ENCODE measurements at places on chromosomes 12 and 14.

GRCh38 chr14:74142523-74142922 lies 57.8 kb downstream of the LIN52 start:
- no peak for DNase-seq

GRCh38 chr14:38716926-38717325 lies 386.1 kb downstream of the SEC23A start:
- DNase-seq = no peak

DNA sequence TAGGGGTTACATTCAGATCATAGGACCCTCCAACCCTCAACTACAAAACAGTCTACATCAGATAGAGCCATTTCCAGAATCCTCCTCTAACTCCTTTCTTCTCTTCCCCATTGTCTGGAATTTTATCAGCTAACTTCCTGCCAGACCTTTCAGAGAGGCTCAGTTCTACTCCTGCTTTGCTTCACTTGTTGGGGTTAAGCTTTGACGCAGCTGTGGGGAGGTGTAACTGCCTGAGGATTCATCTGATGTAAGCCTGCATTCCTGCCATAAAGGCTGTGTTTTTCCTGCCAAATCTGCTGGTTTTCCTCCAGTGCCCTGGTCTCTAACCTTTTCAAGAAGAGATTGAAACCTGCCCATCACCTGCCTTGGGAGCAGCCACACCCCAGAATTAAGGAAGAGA lies 16.9 kb downstream of the DHRS2 start:
- DNase-seq = no peak

DNA sequence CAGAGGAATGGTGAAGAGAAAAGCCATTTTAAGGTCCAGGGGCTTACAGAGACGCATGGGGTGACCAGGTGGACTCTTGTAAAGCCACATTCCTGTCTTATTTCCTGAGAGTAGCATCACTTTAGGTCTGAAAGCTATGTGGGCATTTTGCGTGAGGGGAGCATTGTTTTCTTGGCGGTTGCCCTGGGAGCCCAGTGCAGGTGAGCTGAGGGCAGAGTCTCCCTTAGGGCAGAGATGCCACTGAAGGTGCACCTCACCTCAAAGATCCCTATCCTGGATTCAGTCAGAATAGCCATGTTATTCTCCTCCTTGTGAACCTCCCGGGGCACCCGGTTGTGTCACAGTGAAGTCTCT lies 12.4 kb downstream of the GLRX5 start:
- no peak for DNase-seq

DNA sequence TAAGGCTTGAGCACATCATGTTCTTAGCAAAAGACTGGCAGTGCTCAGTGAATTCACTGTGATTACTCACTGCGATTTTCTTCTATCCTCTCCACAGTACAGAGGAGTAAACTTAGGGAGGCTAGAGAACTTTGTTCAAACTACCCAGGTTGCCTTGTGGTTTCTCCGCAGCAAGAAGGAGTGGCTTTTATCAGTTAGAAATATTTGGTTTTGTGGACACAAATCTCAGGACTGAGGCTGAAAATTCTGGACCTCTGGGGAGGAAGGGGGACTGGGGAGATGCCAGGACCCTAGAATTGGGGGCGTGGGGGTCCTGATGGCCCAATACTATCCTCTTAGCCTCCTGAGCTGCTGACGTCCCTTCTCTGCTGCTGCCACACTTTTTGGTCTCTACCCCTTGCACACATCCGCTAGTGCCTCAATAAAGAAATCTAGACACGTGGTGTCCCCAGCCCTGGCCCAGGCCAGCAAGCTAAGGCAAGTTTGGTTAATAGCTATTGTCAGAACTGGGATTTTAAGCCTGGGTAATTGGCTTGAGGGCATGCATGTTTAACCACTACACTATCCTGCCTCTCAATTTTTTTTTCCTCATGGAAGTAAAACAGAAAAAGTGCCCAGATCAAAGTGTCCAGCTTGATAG lies 842 bp downstream of the OAS2 start:
- no peak for DNase-seq

- no peak for DNase-seq
These were observed 194.3 kb downstream of the AEBP2 start for GRCh38 chr12:19633641-19634040.

- DNase-seq = no peak
These were observed 48.8 kb downstream of the NINJ2 start for GRCh38 chr12:614411-614970.

- DNase-seq = no peak
These were observed 35.0 kb downstream of the MAP4K5 start for GRCh38 chr14:50497351-50497750.

DNA sequence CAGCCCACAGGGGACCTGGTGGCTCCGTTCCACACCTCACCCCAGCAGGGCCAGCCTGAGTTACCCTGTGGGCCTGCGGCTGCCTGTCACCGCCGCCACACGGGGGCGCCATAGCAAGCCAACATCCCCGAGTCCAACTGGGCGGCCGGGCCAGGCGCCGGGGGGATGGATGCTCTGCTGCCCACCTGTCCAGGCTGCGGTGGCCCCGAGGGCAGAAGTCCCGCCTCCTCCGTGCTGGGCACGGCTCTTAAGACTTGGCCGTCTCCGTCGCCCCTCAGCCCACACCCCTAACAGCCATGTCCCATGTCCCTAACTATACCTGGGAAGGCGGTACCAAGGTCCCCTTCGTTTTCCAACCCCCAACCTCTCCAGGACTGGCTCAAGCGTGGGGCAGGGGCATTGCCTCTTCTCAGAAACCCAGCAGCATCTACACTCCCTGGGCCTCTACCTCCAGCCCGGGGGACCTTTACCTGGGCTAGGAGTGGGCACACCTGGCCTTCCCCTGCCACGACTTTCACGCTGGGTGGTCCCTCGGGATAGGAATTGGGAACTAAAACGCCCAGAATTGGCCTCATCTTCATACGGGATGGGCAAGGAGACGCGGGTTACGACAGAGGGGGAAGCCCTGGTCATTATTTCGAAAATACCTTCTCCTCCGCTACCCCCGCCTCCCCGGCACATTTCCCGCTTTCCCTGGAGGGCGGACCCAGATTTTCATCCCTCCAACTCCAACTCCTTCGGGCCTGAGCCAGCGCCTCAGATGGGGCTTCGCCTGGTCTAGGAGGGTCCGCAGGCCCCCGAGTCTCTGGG lies 1.1 kb upstream of the CYP46A1 start:
- no peak for DNase-seq

DNA sequence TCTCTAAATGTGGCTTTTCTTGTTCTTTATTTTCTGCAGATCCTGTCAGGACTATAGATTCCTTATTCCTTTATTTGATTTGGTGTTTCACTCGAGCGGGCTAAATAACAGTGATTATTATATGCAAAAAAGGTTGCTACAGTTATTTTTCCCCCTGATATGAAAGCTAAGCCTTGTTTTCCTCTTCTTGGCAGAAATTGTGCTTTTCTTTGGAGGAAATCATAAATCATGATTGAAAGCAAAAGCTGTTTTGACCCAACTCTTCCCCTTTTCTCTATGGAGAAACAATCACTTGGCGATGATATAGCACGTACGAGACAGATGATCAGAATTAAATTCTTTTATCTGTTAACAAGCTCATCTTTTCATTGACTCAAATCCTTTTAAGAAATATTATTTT lies 31.4 kb downstream of the PPFIBP1 start:
- no peak for DNase-seq

DNA sequence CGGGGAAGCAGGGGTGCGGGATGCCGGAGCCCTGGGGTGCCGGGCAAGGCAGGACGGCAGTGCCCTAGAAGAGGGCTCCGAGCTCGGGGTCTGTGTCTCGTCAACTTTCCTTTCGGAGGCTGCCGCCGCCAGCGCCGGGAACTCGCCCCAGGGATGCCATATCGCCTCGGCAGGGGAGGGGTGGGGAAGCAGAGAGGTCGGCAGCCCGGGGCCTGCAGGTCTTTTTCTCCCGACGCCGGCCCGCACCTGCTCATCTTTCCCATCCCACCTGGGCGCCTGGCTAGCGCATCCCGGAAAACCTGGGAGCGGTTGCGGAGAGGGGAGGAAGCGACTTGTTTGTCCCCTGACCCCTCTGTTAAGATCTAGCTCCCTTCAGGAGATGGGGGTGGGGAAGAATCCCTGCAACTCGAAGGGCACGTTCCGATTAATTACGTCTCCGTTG lies 547 bp downstream of the CNTN1 start:
- DNase-seq = no peak

DNA sequence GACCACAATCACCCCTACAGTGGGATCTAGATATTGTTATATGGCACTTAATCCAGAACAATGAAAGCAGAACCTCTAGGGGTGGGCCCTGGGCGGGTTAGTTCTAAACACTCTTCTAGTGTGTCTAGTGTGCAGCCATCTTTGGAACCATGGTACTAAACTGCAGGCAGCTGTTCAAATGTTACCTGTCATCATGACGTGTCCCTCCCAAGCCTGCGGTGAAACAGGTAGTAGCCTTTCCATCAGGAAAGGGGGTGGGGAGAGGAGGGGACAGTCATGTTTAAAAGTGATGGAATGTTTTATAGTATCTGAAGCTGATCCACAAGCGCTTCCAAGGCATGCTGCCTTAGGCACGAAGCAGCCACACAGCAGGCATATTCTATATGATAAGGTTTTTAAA lies 122.6 kb upstream of the SLC35F4 start:
- no peak for DNase-seq

DNA sequence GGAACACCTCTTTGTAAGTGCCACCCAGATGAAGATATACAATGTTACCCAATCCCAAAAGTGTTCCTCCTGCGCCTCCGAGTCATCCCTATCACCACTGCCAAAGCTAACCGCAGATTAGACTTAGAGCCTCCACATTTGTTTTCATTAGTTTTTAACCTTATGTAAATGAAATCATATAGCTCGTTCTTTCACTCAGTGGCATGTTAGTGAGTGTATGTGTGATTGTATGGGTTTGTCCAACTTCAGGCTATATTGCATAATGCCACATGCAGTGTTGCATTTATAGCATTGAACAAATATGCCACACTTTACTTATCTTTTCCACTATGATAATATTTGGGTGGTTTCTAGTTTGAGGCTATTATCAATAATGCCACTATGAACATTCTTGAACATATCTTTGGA lies 18.0 kb downstream of the MAP1LC3B2 start:
- DNase-seq = no peak

- no peak for DNase-seq
These were observed 48.8 kb downstream of the CIT start for GRCh38 chr12:119828300-119828699.

DNA sequence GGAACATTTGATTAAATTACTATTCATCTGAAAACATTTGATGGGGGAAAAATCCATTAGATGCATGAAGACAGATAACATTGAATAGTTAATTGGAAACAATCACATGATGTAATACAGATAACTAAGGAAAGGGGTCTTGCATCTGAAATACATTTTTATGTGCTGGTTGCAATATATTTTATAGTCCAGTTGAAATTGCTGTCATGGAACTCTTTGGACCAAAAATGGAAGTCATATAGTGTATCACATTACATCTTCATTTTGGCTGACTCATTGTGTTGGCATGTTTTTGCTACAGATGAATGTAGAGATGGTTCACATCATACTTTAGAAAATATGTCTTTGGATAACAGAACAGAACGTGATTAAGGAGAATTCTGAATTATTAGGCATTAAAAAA lies 43.0 kb upstream of the GNPNAT1 start:
- DNase-seq = no peak

DNA sequence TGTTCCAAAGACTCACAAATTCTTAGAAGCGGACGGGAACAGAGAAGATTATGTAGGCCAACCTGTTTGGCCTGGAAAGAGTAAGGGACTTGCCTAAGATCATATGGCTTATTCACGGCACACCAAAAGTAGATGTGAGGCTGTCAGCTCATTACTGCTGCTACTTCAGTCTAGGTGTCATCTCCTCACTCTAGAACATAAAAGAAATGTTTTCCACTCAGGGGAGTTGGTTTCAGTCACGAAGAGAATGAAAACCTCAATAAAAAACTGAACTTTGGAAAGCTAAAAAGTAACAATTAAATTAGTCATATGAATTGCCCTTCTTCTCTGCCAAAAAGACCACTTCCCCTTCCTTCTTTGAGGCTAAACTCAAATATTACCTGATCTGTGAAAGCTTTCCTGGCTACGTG lies 658 bp upstream of the CEP128 start:
- no peak for DNase-seq

DNA sequence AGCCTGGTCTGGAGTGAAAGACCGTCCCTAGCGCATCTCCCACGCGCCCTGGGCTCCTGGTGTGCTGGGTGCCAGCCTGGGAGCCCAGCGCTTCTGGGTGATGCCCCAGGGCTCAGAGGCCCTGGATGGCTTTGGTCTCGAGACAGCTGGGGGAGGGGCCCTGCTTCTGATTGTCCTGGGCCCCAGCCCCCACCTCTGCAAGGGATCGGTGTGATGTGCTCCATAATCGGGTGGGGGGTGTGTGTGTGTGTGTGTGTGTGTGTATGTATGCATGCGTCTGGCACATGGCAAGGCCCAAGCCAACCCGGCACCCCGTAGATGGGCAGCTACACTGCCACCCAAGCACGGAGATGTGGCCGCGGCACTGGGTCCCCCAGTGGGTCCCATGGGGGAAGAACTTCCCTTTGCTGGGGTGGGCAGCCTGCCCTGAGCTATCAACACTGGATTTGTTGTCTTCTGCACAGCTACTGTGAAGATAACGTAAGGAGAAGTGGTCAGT lies 3.1 kb downstream of the ZBTB42 start:
- DNase-seq = no peak

GRCh38 chr14:95959317-95959716 lies 79.8 kb upstream of the C14orf132 start:
- no peak for DNase-seq

GRCh38 chr12:92108651-92109050 lies 37.0 kb downstream of the BTG1 start:
- no peak for DNase-seq

DNA sequence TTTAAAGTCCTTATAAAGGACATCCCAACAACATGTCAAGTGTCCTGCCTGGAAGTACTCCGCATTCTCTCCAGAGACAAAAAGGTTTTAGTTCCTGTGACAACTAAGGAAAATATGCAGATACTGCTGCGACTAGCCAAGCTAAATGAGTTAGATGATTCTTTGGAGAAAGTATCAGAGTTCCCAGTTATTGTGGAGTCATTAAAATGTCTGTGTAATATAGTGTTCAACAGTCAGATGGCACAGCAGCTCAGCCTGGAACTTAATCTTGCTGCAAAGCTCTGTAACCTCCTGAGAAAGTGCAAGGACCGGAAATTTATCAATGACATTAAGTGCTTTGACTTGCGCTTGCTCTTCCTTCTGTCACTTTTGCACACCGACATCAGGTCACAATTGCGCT lies 40.2 kb downstream of the RIC8B start:
- no peak for DNase-seq

GRCh38 chr12:11814374-11814773 lies 164.9 kb downstream of the ETV6 start:
- DNase-seq = no peak
